ENCODE measurements at places on chromosomes 3 and 15.

- no peak for DNase-seq
Observed at GRCh38 chr3:153783741-153784480, 337.3 kb upstream of the ARHGEF26 start.

- DNase-seq: no peak
Observed at GRCh38 chr15:23516866-23517265, 48.6 kb upstream of the MKRN3 start.

- no peak for DNase-seq
Observed at GRCh38 chr3:191915712-191916111, 454.7 kb downstream of the PYDC2 start.

DNA sequence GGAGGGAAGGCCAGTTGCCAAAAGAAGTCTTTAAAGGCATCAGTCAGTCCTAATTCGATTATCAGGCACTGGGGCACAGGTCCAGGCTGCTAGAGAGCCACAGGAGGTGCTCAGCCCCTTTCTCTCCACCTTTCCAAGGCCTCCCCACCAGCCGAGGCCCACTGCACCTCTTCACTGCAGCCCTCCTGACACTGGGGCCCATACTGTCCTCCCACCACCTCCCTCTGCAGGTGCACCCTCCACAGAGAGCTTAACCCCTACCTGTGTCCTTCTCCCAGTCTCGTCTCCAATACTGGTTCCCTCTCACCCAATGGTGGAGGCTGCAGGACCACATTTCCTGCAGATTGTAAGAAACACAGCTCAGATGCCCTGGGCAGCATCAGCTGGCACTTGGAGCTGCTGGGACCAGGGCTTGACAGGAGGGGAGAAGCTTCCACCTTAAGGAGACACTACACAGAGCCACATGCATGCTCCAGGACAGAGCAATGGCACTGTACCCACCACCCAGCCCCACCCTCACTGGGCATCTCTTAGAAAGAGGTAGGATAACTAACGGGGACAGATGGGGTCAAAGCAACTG, 81.6 kb upstream of the PRR20G start:
- no peak for DNase-seq

DNA sequence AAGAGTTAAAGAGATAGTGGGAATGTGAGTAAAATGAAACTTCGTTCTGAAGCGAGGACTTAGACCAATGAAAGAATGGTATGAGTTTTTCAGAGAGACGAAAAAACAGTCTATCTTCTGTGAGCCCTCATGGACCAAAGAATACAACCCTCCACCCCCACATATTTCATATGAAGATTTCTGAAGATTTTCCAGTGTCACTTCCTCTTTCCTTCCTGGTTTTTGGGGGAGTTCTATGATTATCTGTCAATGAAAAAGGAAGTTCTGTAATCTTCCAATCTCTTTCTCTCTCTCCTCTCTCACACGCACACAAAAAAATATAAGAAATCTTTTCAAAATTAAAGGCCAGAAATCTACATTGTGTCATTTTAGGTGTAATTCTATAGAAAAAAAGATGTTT, 27.7 kb downstream of the CMSS1 start:
- DNase-seq: no peak

DNA sequence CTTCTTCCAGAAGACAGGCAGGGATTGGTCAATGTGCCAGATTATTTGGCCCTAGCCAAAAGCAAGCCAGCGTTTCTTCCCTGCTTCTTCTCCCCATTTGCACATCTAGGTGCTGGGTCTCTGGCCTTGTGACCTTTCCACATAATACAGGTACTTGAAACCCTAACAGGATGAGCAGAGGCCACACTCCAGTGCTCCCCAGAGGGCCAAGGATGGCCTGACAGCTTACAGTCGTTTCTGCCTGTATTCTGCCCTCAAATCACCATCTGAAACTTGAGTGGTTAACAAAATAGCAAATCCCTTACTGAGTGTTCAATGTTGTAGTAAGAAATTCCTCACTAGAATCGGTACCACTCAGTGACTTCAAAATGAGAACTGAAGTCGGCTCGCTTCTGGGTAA, 29.1 kb downstream of the MKRN2 start:
- DNase-seq: no peak

- no peak for DNase-seq
Observed at GRCh38 chr3:112333381-112334317, 693 bp downstream of the CD200 start.

- no peak for DNase-seq
Observed at GRCh38 chr15:65377105-65377975, 462 bp downstream of the IGDCC3 start.

GRCh38 chr3:140682586-140682985, 4.7 kb downstream of the TRIM42 start:
- no peak for DNase-seq

- peak; percentile 42 for DNase-seq
Observed at GRCh38 chr15:73683777-73684580, at the start of gene CD276. CD276 (plus strand) TSS chr15:73684383; CDS start chr15:73699640, 15,257 bp downstream.

DNA sequence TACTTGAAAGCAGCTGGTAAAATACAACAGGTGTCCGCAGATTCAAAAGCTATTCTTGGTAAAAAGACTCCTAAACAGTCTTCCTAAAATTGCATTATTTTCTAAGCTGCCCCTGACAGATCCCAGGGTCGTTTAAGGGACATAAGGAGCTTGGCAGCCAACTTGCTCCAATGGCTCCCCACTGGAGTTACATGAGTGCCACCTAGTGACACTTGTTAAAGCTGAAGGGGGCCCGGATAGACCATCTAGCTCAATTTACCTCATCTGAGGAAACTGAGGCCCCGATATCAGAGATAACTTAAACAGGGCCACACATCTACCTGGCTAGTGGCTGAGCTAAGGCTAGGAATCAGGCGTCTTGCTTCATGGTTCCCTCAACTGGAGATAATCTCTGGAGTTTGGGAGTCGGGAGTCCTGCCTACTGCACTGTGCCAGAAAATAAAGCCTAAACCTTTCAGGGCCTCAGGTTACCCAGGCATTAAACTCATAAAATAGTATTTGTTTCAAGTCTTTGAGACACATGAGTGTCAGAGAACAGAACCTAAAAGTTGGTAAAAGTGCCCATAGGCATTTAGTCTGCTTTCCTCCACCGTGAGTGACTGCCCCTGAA, 6.5 kb upstream of the TBC1D23 start:
- no peak for DNase-seq

- DNase-seq: no peak
Observed at GRCh38 chr3:99706410-99706809, 68.0 kb downstream of the COL8A1 start.

DNA sequence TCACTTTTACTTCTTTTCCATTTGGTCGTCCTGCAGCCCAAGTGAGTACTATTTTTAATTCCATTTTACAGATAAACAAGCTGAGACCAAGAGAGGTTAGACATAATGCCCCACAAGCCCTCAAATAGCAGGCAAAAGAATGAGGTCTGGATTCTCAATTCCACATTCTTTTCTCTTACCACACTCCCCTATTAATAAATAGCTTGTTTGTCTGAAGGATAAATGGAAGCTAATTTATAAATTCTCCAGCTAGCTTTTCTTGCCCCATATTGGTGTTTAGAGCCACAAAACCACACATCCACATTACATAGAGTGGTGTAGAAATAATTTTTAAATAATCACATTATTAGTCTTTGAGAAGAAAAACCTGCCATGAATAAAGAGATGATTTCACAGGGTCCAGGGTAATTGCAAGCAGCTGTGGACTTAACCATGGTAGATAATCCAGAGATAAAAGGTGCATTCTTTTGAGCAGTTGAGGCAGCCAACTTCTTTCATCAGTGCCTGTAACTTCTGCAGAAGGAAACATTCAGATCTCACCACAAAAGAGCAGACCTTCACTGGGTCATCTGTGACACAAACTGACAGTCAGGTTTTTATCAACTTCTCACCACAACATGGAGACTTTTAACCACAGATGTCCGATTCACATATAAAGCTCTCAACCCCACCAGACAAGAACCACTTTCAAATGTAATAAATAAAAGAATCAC, 313.4 kb upstream of the STT3B start:
- DNase-seq: no peak

GRCh38 chr3:48847053-48847503, 596 bp downstream of the PRKAR2A start:
- DNase-seq: peak; percentile 42

DNA sequence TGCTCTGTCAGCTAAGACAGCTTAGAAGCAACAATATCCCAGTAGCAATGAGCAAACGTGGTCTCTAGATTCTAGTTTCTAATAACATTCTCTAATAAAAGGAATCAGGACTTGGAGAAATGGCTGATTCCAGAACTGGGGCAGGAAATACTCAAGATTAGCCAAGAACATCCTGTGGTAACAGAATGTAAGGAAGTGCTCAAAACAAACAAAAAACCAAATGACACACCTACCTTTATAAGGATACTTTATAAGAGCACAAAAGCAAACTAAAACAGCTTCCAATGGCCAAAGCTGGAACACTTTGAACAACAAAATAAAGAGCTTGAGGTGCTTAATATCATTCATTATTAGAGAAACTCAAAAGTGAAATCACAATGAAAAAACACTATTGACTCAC, 33.1 kb upstream of the EIF5A2 start:
- DNase-seq: no peak

- DNase-seq: no peak
Observed at GRCh38 chr15:71825021-71825730, 14.8 kb downstream of the NR2E3 start.

- DNase-seq: no peak
Observed at GRCh38 chr3:45487508-45487907, 99.1 kb downstream of the LARS2 start.

GRCh38 chr3:42301446-42302175, 35.6 kb upstream of the CCK start:
- DNase-seq: no peak

DNA sequence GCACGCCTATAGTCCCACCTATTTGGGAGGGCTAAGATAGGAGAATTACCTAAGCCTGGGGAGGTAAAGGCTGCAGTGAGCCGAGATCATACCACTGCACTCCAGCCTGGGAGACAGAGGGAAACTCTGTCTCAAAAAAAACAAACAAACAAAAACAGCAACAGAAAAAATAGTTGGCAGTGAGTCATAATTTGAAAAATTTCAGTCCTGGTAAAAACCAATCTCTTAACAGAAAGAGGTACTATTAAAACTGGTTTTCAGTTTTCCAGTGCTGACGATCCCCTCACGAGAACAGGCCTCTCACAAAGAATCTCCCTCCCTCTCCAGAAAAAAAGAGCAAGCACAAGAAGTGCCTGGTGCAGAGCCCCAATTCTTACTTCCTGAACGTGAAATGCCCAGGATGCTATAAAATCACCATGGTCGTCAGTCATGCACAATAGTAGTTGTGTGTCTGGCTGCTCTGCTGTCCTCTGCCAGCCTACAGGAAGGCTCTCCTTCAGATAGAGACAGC, 22.8 kb upstream of the MAP4 start:
- DNase-seq: no peak

- DNase-seq: no peak
Observed at GRCh38 chr3:149706905-149707304, 45.4 kb downstream of the COMMD2 start.

- DNase-seq: no peak
Observed at GRCh38 chr3:187314176-187314575, 22.6 kb upstream of the MASP1 start.

DNA sequence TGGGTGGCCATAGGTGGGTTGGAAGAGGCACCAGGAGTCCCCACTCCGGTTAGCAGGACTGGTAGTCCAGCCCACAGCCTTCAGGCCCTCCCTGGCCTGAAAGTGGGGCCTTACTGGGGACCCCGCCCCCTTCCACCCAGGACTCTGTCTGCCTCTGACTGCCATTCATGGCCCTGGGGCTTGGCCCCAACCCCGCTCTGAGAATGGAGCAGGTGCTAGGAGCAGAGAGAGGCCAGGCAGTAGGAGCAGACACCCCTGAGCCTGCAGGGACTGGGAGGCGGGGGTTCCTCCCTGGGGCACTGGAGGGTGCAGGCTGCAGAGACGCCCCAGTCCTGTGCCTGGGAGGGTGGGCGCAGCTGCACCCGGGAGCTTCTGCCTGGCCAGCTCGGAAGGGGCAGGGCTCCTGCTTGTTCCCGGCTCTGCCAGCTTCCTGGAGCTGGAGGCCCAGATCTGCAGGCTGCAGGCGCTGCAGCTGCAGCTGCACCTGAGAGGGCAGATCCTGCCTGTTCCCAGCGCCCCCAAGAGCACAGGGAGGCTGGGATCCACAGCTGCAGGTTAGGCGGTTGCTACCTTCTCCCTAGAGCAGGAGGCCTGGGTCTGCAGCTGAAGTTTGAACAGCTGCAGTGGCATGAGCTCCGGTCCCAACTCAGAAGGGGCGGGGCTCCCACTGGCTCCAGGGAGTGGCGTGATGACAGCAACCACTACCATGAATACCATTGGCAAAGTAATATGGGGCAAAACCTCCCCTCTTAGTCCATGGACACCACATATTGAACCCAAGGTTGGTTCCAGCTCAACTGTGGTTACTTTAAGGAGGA, 194.7 kb downstream of the SQOR start:
- DNase-seq: no peak

GRCh38 chr3:32022947-32023346, 41.4 kb downstream of the ZNF860 start:
- no peak for DNase-seq

DNA sequence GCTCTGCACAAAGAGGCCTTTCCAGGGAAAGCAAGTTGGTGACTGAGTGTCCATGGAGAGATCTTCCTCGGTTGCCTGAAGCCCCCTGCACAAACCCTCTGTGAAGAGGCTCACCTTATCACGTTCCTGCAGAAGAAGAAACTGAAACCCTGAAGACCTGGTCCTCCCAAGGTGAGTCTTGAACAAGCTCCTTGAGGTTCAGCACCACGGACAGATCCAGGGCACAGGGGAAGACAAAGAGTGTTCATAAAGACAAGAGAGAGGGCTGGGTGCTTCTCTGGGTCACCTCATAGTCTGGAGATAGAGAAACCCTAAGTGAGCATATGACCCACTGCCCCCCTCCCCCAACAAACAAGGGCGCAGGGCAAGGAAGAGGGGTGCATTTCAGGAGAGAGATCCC, 21.7 kb upstream of the TBC1D21 start:
- no peak for DNase-seq

- no peak for DNase-seq
Observed at GRCh38 chr15:71109130-71109529, 6.1 kb upstream of the THSD4 start.

GRCh38 chr3:85605066-85605465, 646.3 kb downstream of the CADM2 start:
- no peak for DNase-seq

- no peak for DNase-seq
Observed at GRCh38 chr15:40925863-40926658, 3.1 kb upstream of the DLL4 start.

DNA sequence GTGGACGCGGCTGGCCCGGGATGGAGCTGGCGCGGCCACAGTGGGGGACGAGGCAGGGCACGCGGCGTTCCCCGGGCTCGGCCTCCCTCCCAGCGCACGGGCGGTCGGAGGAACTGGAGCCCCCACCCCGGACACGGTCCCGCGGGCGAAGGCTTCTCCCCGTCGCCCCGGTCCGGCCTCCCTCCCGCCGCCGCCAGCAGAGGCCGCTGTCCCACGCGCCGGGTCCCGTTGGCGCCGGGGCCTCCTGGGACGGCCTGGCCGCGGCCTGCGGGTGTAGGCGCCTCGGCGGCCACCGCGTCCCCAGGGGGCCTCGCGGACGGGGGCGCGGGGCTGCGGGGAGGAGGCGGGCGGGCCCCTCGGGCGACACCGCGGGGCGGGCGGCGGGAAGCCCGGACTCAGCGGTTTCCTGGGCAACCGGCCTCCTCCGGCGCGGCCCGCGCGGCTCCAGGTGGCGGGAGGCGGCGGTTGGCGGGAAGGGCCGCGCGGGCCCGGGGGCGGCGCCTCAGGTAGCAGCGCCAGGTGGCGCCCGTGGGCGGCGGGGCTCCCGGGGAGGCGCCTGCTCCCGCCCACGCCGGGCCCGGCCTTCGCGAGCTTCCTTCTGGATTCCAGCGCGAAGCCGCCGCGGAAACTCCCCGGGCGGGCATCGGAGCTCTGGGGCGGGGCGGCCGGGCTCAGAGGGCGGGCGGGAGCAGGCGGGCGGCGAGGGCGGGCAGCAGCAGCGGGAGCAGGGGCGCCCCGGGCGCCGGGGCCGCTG, 26.7 kb downstream of the MELTF start:
- peak; percentile 59 for DNase-seq
